MCF 10A (cell line): ENCODE measurements at places on chromosomes 1 and 21. TPM values are rescaled to one million over a fixed set of nuclear protein-coding genes. Genes with fewer than 3 reads are reported as not detected.
A peak's percentile ranks its signal among the peaks of the same experiment; 100 is the strongest.

Gene PROX1
- 0.61 TPM in 2 replicates for total RNA-seq

GRCh38 chr21:45912611-45913417 is 68.8 kb upstream of the COL6A1 start:
- H3K4me1 ChIP-seq, result peaks cover 14% of the 10 kb centered on the region
- H3K36me3 ChIP-seq, result peaks cover 6% of the 10 kb centered on the region
- H3K27me3 ChIP-seq, result peaks cover 1% of the 10 kb centered on the region
- no peak for DNase-seq

Gene AK5
- not detected in 2 replicates for total RNA-seq

- no peaks in the 10 kb centered on the region for H3K4me1 ChIP-seq
- no peaks in the 10 kb centered on the region for H3K27me3 ChIP-seq
- peaks cover 92% of the 10 kb centered on the region for H3K36me3 ChIP-seq
- no peak overlapping the region for H3K4me3 ChIP-seq
These were observed 33.9 kb downstream of the LRIG2 start for GRCh38 chr1:113106910-113107309.

Gene GPA33
- not detected in 2 replicates for total RNA-seq

DNA sequence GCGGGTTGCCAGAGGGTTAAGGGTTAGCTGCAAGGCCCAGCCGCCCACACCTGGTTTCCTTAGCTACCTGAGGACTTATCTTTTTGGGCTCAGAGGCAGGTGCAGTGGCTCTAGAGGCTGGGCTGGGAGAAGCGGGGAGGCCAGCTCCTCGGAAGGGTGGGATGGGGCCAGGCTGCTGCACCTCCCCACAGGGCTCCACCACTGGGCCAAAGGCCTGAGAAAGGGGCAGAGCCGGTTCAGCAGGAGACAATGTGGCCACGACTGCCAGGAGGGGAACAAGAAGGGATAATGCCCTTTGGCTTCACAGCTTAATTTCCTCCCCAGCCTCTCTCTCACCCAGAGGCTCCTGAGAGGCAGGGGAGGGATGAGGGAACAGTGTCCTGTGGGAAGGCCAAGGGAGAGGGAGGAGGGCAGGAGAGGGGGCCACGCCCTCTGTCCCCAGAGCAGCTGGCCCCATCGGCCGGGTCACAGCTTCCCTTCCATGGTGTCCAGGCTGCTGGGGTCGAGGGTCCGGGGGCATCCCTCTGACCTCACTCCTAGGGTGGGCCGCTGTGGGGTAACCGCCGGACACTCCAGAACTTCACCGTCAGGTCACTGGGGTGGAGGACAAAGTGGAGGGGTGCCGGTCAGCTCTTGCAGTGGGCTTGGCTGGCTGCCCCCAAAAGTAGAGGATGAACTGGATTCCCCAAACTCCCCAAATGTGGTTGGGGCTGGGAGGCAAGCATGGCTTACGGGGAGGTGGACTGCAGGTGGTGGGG is 50.4 kb downstream of the KIF21B start:
- DNase-seq, result no peak
- no peak overlapping the region for H3K4me3 ChIP-seq
- H3K36me3 ChIP-seq, result no peaks in the 10 kb centered on the region
- H3K27ac ChIP-seq, result no peak overlapping the region
- H3K4me1 ChIP-seq, result peaks cover 12% of the 10 kb centered on the region

- peaks cover 47% of the 10 kb centered on the region for H3K4me1 ChIP-seq
- peak; percentile 82 for DNase-seq
- H3K27ac ChIP-seq, result peak overlapping the region; percentile 90
- H3K27me3 ChIP-seq, result no peaks in the 10 kb centered on the region
- peak overlapping the region; percentile 18 for H3K4me3 ChIP-seq
- H3K36me3 ChIP-seq, result peaks cover 5% of the 10 kb centered on the region
These were observed 26.4 kb downstream of the SHISAL2A start for GRCh38 chr1:52659356-52659755.

Gene SYDE2
- 4.3 and 5.9 TPM in 2 replicates for total RNA-seq

DNA sequence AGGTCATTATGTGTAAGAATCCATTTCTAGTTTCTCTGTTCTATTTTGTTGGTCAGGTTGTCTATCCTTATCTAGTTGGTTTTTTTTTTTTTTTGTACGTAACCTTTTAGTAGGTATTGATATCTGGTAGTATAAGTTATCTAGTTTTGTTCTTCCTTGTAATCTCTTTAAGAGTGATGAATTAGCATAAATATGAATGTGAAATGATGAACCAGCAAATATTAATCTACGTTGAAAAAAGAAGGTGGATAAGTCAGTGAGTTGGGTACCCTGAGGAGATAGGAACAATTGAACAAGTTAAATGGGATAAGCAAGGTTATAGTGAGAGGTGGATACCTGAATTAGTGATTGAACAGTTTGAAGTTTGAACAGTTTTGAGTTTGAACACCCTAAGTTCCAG is 33.9 kb downstream of the TTC3 start:
- H3K4me3 ChIP-seq, result no peak overlapping the region
- no peaks in the 10 kb centered on the region for H3K27me3 ChIP-seq
- H3K36me3 ChIP-seq, result peaks cover 27% of the 10 kb centered on the region

- no peaks in the 10 kb centered on the region for H3K27me3 ChIP-seq
- peaks cover 11% of the 10 kb centered on the region for H3K4me1 ChIP-seq
- H3K4me3 ChIP-seq, result peak within 1 kb of the TSS; percentile 90
- peak within 1 kb of the TSS; percentile 73 for H3K27ac ChIP-seq
These were observed at the start of gene TMEM35B for GRCh38 chr1:34984793-34985608. TSS of gene TMEM35B (minus strand) at chr1:34985347. CDS start at chr1:34985305, 42 bp downstream.
